Activated T-cell treated with anti-CD3 and anti-CD28 coated beads for 1 hour (primary cell): ENCODE measurements at places on chromosomes 3 and 15.

DNA sequence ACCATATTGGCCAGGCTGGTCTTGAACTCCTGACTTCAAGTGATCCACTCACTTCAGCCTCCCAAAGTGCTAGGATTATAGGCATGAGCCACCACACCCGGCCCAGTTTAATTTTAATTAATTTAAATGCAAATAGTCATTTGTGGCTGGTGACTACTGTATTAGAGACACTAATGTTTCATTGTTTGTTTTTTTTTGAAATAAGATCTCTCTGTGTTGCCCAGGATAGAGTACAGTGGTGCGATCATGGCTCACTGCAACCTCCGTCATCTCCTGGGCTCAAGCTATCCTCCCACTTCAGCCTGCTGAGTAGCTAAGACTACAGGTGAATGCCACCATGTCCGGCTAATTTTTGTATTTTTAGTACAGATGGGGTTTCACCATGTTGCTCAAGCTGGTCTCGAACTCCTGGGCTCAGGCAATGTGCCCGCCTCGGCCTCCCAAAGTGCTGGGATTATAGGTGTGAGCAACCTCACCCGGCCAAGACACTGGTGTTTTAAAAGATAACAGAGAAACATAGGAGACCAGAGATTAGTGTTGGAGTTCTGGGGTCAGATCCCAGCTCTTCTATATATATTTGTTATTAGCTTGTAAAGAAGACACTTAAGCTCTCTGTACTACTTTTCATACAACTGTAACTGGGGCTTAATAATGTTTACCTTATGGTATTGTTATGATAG, 34.5 kb upstream of the RAB11A start:
- no peak for DNase-seq

GRCh38 chr3:159947220-159947619, 41.4 kb upstream of the IL12A start:
- DNase-seq: no peak

DNA sequence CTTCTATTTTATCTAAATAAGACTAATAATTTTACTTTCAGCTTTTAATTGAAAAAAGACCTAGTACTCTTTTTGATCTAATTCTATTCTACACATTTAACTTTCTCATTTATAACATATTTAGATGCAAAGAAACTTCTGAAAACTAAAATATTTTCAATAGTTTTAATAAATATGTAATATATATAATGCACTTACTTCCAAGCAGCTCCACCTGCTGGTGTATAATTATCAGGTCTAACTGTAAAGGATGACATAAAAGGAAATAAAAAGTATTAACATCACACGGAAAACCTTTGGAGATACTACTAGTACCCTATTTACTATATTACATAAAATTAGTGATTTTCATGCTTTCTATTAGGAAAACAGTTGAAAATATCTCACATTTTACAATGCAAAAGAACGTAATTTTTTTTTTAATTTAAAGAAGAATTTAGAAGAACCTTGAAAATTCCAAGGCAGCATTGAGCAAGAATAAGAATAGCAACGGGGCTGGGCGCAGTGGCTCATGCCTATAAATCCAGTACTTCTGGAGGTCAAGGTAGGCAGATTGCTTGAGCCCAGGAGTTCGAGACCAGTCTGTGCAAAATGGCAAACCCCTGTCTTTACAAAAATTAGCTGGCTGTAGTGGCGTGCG, 10.2 kb downstream of the PLSCR5 start:
- no peak for DNase-seq

- no peak for DNase-seq
These were observed 474 bp downstream of the PRR23B start for GRCh38 chr3:139020036-139020867.

DNA sequence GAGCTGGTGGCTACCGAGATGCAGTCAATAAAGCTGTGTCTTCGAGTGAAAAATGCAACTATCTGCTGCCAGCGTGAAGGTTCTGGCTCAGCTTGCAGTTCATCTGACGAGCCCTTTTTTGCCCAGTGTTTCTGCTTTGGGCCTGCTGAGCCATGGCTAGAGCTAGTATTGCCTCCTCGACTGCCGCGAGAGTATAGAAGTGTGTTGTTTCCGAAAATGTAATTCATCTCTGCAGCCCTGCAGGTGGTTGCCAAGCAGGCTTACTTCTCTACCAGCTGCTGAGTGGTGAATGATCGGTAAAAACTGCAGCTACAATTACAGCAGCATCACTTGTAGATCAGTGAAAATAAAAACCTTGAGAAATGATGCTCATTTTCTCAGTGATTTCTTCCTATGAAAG, 114.8 kb downstream of the DLG1 start:
- no peak for DNase-seq

DNA sequence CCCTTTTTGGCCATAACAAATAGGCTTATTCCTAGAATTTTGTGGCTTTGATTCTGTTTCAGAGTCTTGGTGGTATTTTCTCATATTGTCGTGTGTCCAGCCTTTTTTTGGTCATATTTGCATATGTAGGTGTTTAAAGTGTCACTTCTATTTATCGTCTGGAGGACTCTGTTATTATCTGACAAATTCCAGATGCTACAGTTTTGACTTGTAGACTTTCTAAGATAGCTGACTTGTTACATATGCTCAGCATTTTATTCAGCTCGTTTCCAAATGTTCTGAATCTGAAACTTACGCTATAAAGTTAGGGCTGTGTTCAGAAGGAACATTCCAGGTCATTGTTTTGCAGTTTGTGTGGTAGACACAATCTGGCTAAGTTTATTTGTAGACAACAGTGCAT, 1.9 kb downstream of the PPP4R2 start:
- DNase-seq: no peak

GRCh38 chr3:69540706-69541581, 155.1 kb upstream of the FRMD4B start:
- DNase-seq: no peak

- DNase-seq: no peak
These were observed 103.1 kb downstream of the TLE3 start for GRCh38 chr15:69994429-69995205.

GRCh38 chr3:197224034-197224444, 74.4 kb downstream of the DLG1 start:
- no peak for DNase-seq

- no peak for DNase-seq
These were observed 189.8 kb upstream of the CNTN4 start for GRCh38 chr3:1908651-1909445.

GRCh38 chr15:42088801-42089640, 5.3 kb downstream of the PLA2G4D start:
- DNase-seq: no peak

- DNase-seq: no peak
These were observed 21.8 kb downstream of the WDR53 start for GRCh38 chr3:196546537-196546936.

DNA sequence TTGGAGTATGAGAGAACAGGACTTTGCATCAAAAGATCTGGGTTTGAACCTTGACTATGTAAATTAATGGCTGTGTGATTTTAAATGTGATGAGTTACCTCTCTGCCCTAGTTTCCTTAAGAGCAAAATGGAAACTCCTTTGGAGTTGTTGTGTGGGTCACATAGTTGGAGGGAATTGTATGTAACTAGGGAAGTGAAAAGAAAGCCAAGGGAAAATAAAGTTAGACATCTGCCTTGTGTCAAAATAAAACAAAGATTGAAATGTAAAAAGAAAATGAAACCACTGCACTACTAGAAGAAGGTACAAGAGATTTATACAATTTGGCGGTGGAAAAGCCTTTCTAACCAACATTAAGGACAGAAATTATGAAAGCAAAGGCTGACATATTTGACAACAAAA, 1.7 kb upstream of the EHD4 start:
- DNase-seq: no peak

DNA sequence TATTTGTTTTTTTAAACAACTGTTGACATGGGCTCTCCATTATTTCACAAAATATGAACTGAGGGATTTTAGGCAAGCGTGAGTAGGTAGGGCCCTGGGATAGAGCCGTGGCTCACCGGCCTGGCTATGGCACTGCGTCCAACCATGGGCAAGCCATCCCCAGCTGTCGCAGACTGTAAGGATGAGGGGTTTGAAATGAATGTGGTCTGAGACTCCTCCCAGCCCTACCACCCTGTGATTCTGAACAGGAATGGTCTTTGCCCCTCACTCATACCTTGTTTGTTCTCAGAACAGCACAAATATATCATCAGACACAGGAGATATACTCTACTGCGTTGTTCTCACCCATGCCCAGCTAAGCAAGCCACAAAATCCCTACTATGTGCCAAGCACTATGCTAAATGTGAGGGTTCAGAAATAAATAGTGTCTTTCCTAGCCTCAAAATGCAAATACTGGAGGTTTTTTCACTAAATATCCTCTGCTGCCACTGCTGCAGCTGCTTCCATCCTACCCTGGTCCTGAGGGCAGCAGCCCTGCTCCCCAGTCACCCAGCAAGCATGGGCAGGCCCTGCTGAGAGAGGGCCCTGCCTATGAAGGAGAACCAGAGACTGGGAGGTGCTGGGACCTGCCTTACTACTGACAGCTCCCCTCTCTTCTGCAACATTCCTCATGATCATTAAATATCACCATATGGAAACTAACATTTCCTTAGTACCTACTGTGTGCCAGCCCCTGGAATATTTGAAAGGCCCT, 102.8 kb downstream of the XXYLT1 start:
- DNase-seq: no peak

GRCh38 chr3:100796556-100796955, 87.3 kb downstream of the TFG start:
- no peak for DNase-seq

- no peak for DNase-seq
These were observed 94.5 kb downstream of the IL20RB start for GRCh38 chr3:137052298-137052697.

GRCh38 chr3:47109393-47109792, 54.5 kb downstream of the SETD2 start:
- DNase-seq: no peak

DNA sequence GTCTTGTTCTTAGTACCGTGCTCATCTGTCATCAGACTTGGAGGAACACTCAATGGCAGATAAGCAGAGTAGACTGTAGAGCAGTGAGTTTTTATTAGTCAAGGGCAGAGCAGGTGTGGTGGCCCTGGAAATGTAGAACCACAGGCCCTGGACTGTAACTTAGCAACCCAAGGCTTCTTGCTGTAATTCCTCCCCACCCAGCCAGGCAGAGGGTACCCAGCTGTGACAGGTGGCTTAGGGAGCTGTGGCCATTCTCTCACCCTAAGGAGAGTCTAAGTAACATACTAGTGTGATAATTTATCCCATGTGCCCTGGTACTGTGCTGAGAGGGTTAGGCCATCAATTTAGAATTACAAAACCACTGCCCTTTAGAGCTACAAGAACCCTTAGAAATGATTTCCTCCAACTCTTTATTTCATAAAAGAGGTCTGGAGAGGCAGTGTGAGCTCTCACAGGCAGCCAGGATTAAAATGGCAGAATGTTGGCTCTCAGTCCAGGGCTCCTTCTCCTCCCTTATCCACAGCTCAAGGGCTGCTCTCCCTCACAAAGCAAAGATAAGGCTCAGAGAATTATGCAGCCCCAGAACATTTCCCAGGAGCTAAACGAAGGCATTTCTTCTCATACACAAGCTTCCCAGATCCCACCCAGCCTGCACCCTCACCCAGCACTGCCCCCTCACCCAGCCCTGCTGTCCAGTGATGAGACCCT, 3.0 kb downstream of the POMGNT2 start:
- DNase-seq: no peak

- DNase-seq: peak; percentile 96
These were observed 6.5 kb upstream of the TNK2 start for GRCh38 chr3:195914648-195915473.

- no peak for DNase-seq
These were observed 134.7 kb upstream of the CCDC54 start for GRCh38 chr3:107242579-107242978.

DNA sequence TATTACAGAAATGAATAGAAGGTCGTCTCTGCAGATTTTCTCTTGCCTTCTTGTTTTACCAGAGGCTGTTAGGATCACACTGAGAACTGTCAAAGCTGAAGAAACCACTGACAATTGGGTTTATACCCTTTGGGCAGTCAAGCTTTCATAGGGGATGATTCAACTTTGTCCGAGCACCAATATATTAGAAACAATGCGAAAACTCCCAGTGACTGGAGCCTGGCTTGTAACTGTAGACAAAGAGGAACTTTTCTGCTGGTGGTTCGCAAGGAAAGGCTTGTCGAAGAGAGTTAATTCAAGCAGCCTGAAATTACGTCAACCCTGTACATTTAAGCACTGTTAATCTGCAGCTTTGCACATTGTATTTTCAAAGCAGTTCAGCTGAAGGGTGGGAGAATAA, 193.2 kb upstream of the ZNF385D start:
- DNase-seq: no peak

DNA sequence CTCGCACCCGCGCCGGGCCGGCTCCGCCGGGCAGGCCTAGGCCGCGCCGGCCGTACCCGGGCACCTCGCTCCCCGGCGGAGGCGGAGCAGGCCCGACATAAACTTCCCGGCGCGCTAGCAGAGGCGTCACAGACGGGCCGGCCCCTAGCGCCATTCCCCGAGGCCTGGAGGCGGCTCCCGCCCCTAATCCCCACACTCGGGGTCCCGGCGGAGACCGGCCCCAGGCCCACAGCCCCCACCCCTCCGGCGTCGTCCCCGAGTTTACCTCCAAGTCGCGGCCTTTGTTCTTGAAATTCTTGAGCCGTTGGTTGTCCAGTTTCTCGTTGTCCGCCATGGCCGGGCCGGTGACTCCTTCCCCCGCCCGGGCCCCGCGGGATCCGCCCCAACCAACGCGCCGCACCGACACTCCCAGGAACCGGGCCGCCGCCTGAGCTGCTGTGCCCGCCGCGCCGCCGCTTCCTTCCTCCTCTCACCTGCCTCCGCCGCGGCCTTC, 376 bp downstream of the KPNA4 start:
- DNase-seq: no peak

DNA sequence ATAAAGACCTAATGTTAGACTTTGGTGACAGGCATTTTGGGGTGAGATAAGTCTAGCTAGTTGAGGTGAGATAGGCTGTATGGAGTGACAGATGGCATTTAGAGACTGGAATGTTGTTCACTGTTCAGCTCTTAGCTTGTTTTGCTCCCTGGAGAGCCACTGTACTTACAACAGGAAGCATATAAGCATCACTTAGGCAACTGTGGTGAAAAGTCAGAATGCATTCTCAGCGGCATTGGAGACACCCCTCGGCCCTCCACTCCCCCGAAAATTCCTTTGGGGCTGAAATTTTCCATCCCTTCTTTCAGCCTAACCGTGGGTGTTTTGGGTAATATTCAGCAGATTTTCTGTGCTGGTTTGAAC, 73.4 kb downstream of the SLCO3A1 start:
- no peak for DNase-seq

GRCh38 chr3:149473357-149474249, 894 bp upstream of the TM4SF4 start:
- DNase-seq: no peak

GRCh38 chr15:91548549-91548948, 305.0 kb upstream of the SLCO3A1 start:
- no peak for DNase-seq
